ENCODE measurements at places on chromosomes 1 and 21.
A peak's percentile ranks its signal among the peaks of the same experiment; 100 is the strongest.

- no peak for DNase-seq
Measured at GRCh38 chr1:79885101-79885500, 878.6 kb upstream of the ADGRL4 start.

GRCh38 chr1:163747261-163747660 lies 425.5 kb downstream of the NUF2 start:
- no peak for DNase-seq

- DNase-seq, result no peak
Measured at GRCh38 chr1:27368869-27369582, 2.3 kb upstream of the MAP3K6 start.

GRCh38 chr1:68279846-68280245 lies 47.5 kb upstream of the WLS start:
- no peak for DNase-seq

DNA sequence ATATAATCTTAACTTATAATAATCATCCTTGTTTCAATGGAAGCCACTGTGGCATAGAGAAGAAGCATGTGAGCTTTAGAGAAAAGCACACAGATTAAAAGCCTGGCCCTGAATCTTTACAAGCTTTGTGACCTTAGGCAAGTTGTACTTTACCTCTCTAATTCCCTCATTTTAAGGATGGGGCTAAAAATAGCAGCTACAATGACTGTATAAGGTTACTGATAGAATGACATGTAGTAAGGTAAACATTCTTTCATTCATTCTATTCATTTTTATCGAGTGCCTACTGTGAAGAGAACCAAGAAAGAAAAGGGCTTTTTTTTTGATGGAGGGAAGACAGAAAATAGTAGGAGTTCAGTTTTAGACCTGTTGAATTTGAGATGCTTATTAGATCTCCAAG lies 25.6 kb downstream of the CDKN2C start:
- DNase-seq, result no peak

DNA sequence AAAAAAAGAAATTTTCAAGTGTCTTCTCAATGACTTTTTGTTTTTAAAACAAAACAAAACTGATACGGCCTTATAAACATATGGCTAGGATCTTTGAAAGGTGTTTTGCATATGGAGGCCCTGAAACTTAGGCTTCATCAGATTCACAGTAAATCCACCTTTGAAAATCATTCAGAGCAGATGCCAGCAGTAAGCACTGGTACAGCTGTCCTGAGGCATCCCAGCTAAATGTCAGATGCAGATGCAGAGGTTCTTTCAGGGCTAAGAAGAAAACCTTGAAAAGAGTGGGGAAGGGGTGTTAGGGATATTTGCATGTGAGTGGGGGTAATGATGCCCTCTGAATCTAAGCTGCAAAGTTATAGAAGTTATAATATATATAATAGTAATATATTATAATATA lies 56.2 kb upstream of the GNG12 start:
- no peak for DNase-seq

DNA sequence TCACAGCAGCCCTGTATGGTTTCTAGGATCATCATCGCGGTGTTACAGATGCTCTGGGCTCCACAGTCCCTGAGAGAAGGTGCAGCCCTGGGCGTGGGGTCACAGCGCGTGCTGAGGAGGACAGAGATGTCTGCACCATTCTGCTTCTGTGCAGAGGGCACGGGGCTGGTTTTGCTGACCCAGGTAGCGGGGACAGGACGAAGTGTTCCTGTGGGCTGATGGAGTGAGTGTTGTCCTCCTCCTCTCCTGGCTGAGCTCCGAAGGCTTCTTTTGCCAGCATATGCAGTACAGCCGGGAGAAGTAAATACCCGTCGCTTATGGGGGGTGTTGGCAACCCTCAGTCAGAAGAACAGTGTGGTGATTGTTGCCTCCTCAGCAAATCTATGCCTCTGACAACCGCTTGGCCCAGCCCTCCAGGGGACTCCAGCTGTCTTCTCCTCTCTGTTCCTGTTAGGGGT lies 101.5 kb downstream of the DDX20 start:
- DNase-seq, result no peak

DNA sequence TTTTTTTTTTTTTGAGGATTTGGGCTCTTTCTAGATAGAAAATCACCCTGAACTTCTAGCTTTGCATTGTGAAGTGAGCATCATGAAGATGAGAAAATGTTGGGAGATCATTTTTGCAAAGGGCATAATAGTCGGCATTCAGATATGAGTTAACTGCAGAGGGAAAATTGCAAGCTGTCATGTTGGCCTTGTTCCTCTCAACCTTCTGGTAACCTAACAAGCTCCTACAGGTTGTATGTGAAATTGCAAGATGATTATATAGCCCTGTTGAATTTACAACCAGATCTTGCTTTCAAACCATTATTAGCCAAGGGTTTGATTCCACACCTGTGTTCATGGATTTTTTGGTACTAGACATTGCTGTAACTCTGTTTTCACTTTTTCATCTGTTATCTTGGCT lies 2.2 kb downstream of the ELOA start:
- DNase-seq, result peak; percentile 14

DNA sequence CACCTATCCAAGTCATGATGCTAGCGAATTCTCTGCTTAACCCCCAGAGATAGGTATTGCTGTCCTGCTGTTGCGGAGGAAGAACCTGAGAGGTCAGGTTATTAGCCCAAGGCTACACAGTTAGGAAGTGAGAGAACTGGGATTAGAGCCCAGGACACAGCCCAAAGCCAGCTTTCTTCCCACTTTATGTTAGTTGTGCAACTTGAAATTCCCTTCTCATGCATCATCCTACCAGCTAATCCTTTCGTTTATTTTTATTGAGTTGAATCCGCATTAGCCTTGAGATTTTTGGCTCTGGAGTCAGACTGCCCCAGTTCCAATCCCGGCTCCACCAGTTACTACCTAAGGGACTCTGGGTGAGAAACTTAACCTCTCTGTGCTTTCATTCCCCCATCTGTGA lies 65.4 kb downstream of the PLEKHA6 start:
- DNase-seq, result peak; percentile 88

- DNase-seq, result peak; percentile 82
Measured at GRCh38 chr1:21574466-21575151, 65.4 kb downstream of the ALPL start.

GRCh38 chr1:173887627-173888026 lies 19.4 kb downstream of the ZBTB37 start:
- DNase-seq, result no peak

- no peak for DNase-seq
Measured at GRCh38 chr1:68673771-68674170, 176.9 kb upstream of the DEPDC1 start.

- DNase-seq, result no peak
Measured at GRCh38 chr1:229360420-229360819, 17.6 kb upstream of the CCSAP start.

DNA sequence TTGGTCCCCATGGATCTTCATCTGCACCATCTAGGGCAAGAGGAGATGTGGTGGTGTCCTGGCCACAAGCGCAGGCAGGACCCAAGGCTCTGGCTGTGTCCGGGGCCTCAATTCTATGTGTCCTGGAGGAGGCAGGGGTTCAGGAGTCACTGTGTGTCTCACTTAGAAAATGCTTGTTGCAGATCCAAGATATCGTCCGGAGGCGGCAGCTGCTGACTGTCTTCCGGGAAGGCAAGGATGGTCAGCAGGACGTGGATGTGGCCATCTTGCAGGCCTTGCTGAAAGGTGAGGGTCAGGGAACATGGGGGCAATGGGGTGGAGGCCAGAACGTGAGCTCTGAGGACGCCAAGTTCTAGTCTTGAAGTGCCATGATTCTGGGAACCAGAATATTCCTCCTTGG lies 29.1 kb downstream of the TRPM2 start:
- DNase-seq, result no peak

DNA sequence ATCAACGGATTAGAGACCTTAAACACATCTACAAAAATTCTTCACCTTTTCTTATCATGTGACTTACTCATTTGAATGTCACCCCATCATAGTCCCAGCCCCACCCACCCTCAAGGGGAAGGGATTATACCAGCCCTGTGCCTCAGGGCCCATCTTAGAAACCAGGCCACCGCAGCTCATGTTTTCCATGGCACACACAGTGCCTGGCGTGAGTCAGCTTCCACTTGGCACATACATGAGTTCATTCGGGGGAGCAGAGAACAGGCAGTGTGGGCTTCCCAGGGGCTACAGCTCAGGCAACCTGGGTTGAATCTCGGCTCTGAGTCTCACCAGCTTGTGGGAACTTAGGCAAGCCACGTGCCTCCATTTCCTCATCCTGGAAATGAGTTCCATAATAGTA lies 310.6 kb downstream of the NPHP4 start:
- DNase-seq, result peak; percentile 11

- DNase-seq, result no peak
Measured at GRCh38 chr1:233667741-233668140, 53.8 kb downstream of the KCNK1 start.

- DNase-seq, result no peak
Measured at GRCh38 chr1:244218220-244218619, 167.1 kb downstream of the ZBTB18 start.

- DNase-seq, result no peak
Measured at GRCh38 chr1:70819231-70819630, 228.4 kb downstream of the PTGER3 start.

- peak; percentile 6 for DNase-seq
Measured at GRCh38 chr1:172450524-172450885, 6.6 kb upstream of the PIGC start.

DNA sequence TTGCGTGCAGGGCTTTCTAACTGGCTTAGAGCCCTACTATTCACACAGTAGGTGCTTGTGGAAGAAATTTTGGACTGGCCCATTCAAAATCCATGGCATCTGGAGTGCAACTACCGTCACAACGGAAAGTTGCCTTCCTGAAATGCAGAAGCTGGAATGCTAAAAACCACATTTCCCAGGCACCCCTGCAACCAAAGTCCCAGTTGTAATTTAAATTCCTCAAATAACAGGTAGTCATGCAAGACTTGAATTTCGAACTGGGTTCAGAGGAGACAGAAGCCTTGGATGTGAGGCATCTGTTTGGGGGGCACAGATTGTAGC lies 186.7 kb downstream of the TOMM20 start:
- no peak for DNase-seq

GRCh38 chr1:76668046-76668445 lies 199.2 kb upstream of the ST6GALNAC5 start:
- peak; percentile 23 for DNase-seq

GRCh38 chr1:179082333-179082998 lies 596 bp downstream of the TOR3A start:
- peak; percentile 47 for DNase-seq

DNA sequence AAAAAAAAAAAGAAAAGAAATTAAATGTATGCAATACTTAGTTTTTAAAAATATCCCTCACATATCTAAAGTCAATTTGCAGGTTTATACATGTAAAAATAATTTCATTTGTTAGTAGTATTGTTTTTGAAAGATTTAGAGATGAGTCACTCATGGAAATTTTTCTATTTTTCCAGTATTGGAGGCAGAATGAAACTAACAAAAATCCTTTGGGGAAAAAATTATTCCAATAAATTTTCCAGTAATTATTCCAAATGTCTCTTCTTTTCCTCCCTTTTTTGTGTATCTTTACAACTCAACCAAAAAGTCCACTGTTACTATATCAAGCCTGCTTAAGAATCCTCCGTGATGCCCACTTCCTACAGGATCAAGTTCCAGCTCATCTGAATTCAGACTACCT lies 29.9 kb downstream of the MPZL1 start:
- DNase-seq, result no peak

DNA sequence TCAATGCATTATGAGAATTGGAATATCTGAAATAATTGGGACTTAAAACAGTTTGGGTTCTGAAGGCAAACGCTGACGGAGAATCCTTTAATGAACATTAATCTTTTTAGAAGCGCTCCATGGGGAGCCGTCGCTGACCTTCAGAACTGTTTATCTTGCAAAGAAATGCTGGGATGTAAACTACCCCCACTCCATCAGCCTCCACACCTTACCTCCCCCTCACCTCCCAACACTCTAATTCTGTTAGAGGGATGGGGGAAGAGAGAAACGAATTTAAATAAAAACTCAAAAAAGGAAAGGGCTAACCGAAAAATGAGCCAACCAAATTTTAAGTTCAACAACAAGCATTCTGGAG lies 44.1 kb upstream of the DNAJC6 start:
- DNase-seq, result no peak

DNA sequence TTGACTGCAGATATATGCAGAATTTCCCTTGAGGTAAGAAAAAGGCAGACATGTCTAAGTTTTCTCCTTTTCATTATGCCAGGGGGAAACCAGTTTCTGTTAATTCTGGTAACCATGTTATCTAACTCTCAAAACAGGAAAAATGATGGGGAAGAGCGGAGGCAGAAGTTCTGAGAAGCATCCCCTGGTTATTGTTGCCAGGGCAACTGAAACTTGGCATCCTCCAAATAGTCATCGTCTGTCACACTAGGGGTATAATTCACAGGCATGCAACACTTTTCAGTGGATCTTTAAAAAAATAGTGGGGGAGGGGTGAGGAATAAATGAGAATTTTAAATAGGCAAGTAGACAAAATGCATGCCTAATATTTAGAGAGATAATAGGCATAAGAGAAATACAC lies 715.3 kb upstream of the CXADR start:
- no peak for DNase-seq

GRCh38 chr21:42892582-42892930 lies 553 bp upstream of the NDUFV3 start:
- no peak for DNase-seq

GRCh38 chr1:19405761-19406487 lies 79.4 kb downstream of the CAPZB start:
- DNase-seq, result no peak

DNA sequence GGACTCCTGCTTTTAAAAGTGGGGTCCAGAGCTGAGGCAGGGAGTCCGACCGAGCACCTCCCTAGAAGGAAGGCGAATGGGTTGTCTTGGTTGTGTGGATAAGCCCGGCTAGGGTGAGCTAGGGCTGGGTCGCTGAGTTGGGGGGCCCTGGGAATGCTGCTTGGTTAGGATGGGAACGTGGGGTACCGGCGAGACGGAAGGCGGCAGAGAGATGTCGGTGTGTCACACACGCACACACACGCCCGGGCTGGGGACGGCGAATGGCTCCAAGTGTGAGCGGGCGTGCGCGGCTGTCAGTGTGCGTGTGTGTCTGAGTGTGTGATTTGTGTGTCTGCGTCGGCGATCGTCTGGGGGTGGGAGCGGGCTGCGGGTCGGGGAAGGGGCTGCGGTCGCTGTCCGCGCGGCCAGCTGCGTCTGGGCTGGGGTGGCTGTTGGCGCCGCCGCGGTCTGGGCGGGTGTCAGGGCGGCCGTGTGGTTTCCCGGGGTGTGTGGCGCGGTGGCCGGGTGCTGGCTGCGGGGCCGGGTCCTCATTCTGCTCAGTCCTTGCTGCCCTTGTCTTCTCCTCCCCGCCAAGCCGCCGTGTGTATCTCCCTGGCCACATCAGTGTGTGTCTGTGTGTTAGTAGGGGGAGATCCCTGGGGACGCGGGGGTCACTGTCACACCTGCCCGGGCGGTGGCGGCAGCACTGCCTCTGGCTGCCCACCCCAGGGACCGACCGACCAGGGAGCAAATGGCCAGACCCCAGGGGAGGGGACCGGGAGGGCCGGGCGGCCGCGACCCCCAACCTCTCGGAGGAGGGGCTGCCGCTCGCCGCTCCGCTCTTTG lies 1.1 kb downstream of the EFNA3 start:
- peak; percentile 52 for DNase-seq
